Cardiac fibroblast (primary cell): ENCODE measurements at places on chromosomes 12 and 14.

GRCh38 chr12:90235642-90236041 is 527.0 kb upstream of the ATP2B1 start:
- DNase-seq, result peak; percentile 43

- no peak for DNase-seq
Measured at GRCh38 chr14:31395572-31396205, 24.7 kb downstream of the HEATR5A start.

- DNase-seq, result no peak
Measured at GRCh38 chr12:82671673-82672195, 15.0 kb upstream of the TMTC2 start.

- DNase-seq, result no peak
Measured at GRCh38 chr12:98198261-98198982, 317.0 kb upstream of the TMPO start.

- peak; percentile 41 for DNase-seq
Measured at GRCh38 chr14:104968153-104968527, 10.0 kb downstream of the AHNAK2 start.

DNA sequence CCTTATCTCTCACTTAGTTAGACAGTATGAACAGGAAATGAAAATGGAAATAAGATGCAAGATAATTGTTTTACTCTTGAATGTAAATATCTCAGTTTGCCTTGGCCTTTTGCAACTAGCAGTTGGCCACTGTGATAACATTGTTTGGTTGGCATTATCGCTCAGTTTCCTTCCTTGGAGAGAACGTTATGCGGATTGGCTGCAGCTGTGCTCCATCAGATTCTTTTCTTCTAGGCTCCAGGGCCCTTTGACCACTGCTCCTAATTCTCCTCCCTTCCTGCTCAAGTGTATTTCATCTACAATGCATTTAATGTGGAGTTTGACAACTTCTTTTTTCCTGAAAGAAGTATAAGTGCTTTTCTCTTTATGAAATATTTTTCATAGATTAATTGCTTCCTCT is 284.2 kb downstream of the ADAMTS20 start:
- no peak for DNase-seq

DNA sequence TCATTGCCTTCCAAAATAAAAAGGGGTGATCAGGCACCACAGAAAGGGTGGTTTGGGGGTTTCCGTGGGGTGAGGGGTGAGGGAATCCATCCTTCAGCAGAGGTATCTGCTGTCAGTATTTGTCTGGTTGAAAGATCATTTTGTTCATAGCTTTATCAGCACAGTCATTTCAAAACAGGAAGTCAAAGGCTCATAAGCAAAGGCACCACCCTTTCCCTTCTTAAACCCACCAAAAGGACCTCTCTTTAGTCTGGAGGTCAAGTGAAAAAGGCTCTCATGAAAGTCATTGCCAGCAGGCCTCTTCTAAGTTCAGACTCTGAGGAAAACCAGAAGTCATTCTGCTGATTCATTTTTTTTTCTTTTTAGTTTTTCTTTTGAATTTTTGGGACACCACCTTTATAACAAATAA is 6.2 kb downstream of the CHST11 start:
- DNase-seq, result peak; percentile 43

GRCh38 chr12:57756406-57757341 is 1.8 kb downstream of the MARCHF9 start:
- peak; percentile 36 for DNase-seq

DNA sequence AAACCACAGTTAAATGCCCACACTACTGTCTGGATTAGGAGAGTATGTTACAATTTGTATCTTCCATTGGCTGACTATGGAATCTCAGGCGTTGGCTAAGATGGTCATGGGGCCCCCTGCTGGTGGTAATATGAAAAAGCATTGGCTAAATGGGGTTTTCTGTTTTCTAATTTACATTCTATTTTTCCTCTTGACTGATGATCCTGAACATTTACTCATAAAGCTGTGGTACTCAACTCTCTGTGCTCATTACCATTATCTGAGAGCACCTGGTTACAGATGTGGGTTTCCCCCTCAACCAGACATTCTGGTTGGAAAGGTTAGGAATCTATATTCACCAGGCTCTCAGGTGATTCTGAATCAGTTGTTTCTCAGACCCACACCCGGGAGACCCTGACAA is 64.8 kb downstream of the WSCD2 start:
- DNase-seq, result peak; percentile 18

GRCh38 chr14:100824091-100824551 is 1.8 kb upstream of the MEG3 start:
- DNase-seq, result peak; percentile 52

DNA sequence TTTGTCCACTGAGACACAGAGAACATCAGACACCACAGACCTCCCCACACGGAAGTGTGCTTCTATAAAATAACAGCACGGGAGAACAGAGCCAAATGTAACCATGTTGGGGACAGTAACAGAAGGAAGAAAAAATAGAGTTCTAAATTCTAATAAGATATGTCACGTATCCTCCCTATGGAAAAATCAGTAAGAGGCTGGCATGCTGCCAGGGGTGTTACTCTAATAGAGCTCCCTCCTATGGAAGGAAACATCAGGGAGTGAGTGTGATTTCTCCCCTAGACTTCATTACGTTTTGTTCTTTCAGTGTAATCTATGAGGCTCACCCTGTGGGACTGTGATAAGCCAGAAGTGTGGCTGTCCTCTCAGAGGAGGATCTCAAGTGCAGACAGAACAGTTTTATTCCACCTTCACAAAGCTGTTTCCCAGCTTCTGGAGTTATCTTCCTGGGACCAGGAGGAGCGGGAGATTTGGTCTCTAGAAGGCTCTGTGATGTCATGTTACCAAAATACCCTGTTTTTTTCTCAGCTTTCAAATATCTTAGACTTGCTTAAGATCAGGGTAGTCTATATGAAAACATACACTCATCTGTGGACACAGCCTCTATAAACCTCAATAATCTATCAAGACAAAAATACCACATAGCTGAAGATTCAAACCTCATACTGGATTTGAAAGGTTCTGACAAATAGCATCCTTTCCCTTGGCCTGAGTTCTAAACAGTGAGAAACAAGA is 69.3 kb downstream of the ZFC3H1 start:
- DNase-seq, result peak; percentile 78

GRCh38 chr14:21162081-21162480 is 6.2 kb upstream of the OR5AU1 start:
- no peak for DNase-seq

DNA sequence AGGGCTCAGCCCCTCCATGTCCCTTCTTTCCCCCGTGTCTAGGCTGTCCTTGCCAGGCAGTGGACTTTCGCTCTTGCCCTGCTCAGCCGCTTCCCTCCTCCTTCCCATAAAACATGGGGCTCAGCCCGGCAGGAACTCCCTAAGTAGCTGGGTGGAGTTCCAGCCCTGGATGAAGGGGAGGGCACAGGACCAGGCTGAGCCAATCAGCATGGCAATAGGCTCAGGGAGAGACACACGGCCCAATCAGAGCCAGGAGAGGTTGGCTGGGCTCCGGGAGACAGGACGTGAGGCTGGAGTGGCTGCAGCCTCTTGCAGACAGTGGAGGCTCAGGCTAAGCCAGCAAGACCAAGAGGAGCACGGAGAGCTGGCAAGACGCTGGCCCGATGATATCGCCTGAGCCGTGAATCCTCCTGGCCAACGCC is 54.3 kb downstream of the GALNT9 start:
- peak; percentile 60 for DNase-seq

- DNase-seq, result no peak
Measured at GRCh38 chr12:80634903-80635302, 72.5 kb upstream of the MYF6 start.

GRCh38 chr12:41188841-41189394 is 798 bp downstream of the PDZRN4 start:
- no peak for DNase-seq

DNA sequence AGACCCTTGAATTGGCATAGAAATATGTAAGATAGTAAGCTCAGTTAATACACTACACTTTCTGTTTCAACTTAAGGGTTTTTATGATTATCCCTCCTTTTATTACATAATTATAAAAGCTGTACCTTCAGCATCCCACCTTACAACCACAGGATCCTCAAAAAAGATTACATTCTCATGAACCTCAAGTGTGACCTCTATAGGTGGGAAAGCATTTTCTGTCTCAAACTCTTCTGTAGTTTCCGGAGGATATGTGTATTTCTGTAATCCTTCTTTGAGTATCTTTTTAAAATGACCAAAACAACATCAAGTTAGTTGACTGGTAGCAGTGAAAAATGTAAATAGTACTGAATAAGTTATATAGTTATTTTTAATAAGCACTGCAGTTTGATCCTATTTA is 75.9 kb downstream of the DNAI7 start:
- no peak for DNase-seq

DNA sequence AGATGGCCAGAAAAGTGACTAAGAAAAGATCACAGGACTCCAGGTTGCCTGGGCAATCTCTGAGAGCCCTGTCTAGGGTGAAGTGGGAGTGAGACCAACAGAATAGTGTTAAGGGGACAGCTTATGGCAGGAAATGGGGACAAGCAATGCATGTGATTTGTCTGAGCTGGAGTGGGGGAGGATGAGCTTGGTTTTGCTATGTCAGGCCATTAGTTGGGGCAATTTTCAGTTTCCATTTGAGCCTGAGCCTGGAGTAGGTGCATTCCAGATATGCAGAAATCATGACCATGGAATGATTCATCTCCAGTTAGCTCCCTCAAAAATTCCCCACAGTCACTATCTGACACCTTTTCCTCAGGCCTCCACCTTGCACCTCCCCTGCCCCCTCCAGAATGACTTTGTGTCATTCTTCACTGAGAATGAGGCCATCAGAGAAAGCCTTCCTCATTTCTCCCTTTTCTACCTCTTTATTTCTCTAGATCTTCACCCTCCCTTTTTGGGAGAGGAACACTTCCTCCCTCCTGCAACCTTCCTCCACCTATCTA is 150.9 kb upstream of the PLEKHG7 start:
- DNase-seq, result peak; percentile 63

DNA sequence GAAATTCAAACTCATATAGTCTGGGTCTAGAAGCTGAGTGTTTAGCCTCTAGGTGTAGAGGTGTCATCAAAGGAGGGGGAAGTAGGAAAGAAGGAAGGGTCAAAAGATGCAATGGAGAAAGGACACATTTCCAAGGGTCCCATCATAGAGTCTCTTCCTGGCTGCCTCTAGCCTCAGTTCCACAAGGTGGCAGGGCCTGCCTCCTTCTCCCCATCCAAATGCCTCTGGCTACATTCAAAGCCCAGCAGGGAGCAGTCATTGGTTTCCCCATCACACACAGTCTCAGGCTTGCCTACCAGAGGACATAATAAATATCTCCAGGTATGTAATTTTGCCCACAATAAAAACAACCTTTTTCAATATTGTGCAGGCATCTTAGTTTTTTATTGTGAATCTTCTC is 2.1 kb upstream of the CCT2 start:
- no peak for DNase-seq

DNA sequence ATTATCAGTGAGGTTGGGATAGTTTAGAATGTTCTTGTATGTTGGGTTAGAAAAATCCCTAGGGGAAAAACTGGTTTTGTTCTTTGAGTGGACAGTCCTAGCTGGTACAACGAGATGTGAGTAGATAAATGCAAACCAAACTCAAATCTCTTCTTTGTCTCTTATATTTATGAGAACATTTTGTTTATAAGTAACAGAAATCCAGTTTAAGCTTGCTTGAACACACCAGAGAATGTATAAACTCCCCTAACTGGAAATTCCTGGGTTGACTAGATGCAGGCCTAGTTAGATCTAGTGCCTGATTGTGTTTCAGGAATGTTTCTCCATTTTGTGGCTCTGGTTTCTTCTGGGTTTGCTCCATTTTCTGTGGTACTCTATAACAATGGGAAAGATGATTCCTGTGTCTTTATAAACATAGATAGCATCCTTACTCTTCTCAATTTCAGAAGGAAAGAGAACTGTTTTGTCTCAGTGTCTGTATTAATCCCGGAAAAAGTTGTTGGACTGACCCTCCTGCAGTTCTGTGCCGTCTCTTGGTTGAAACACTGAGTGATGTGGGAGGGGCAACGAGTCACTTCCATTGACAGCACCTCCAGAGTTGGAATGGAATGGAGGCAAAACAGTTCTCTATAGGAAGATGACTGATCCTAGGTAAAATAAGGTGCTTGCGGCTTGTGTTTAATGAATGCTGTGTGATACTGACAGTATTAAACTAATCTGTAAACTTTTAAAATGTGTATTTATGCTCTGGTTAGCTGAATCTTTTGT is 244.8 kb downstream of the TMTC2 start:
- DNase-seq, result no peak
